ENCODE measurements at places on chromosomes 5 and 9.
A peak's percentile ranks its signal among the peaks of the same experiment; 100 is the strongest.

- no peak for DNase-seq
Observed at GRCh38 chr5:57468481-57469163, 14.0 kb downstream of the ACTBL2 start.

- DNase-seq, result no peak
Observed at GRCh38 chr5:114857941-114858551, 311.7 kb downstream of the TRIM36 start.

DNA sequence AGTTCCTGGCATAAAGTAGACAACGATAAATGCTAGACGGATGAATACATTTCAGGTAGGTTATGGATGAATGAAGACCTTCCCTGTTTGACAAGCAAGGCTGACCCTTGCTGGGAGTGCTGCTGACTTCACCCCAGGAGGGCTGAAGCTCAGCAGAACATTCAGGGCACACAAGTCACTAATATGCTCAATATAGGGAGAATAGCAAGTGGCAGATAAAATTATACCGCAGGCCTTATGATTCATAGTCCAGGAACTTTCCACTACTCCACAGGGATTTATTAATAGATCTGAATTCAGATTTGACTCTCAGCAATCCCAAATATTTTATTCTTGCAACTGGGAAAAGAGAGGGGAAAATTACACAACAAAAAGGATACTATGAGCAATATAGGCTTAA, 38.2 kb upstream of the GRAMD2B start:
- DNase-seq, result no peak

GRCh38 chr5:141491323-141492167, 2.7 kb downstream of the PCDHGC5 start:
- no peak for DNase-seq

- DNase-seq, result no peak
Observed at GRCh38 chr5:175542966-175543235, 64.5 kb downstream of the SFXN1 start.

DNA sequence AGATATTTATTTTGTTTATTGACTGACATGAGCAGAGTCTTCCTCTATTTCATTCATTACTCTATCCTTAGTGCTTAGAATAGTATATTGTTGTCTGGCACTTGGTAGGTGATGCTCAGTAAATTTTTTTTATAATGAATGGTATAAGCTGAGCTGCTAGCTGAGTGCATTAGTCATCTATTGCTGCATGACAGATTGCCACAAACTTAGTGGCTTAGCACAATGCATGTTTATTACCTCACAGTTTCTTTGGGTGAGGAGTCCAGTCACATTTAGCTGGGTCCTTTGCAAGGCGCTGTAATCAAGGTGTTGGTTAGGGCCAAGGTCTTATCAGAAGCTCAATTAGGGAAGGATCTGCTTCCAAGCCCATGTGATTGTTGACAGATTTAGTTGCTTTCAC, 23.1 kb downstream of the SMAD5 start:
- no peak for DNase-seq

- no peak for DNase-seq
Observed at GRCh38 chr5:169218861-169219260, 82.1 kb downstream of the SLIT3 start.

- no peak for DNase-seq
Observed at GRCh38 chr9:84941792-84942191, 272.3 kb downstream of the NTRK2 start.

DNA sequence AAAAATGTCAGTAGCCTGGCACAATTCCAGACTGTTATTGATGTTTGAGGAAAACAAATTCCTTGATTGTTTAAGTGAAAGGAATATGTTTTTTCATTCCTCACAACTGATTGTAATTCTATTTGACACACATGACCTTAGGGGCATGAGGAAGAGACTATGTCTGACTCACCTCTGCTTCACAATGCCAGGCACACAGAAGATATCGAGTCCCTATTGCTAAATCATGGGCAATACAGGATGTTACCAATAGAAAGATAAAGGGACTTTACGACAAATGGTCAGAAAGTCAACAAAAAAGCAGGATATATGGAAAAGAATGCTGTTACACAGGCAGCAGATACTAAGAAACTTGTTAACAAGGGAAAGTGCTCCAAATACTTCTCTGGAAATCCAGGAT, 1903.5 kb downstream of the EFNA5 start:
- no peak for DNase-seq

GRCh38 chr5:87081511-87082372, 185.9 kb upstream of the RASA1 start:
- DNase-seq, result peak; percentile 8

DNA sequence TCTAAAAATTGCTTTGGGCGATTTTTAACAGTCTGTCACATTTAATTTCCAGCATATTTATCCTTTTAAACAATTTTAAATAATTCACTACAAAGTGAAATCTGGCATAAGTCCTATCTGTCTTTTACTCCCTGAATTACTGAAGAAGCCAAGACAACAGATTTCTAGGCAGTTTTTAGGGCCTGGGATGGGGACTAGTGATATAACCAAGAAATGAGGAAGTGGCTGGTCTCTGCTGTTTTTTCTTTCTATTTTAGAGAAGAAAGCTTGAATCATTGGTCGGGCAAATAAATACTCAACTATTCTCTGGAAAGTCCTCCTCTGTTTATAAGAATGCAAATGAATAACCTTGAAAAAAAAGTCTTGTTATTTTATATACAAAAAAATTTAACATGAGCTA, 79.7 kb upstream of the SSBP2 start:
- DNase-seq, result no peak

DNA sequence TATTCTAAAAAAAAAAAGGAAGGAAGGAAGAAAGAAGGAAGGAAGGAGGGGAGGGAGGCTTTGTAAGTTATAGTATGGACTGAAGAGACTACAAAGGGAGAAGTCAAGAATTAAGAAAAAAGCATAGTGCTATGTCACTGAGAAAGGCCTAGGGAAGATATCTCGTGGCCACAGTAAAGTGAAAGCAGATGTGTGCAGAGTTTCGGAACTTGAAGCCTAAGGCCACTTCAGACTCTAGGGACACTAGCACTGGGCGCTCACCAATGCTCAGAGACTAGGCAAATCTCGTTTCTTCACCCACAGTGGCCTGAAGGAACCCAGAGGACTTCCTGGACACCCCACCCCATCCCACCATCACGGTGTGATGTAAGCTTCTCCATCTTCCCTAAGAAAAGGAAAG, 181.4 kb upstream of the TRPM3 start:
- no peak for DNase-seq

DNA sequence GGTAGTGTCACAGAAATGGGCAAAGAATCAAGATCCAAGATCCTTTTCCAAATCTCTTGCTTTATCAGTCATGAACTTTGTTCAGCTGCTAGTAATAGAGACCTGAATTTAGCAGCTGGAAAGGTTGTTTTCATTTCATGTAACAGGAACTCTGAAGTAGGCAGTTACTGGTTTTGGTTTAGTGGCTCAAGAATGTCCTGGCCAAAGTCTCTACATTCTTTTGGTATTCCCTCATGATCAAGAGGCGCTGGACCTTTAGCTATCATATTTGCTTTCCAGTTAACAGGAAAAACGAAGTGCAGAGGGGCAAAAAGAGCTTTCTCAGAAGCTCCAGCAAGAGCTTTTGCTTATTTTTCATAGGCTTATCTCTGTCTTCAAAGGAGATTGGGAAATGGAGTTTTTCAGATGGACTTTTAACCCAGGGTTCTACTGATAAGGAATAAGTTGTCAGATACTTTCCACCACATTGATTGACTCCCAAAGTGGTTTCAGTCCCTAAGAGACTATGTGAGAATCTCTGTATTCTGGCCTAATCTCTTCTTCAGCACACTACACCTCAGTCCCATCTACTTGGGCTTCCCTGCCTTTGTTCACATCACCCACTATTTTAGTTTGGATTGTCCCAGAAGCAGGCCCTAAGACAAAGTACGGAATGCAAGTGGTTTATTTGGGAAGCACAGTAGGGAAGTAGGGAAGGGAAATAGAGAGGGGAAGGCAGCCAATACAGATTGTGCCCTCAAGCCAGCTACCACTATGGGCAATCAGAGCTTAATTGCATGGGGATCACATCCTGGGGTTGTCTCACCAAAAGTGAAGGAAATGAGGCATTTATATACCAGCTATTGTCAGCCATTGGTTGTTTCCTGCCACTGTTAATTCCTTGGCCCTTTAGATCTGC, 359.3 kb downstream of the LRRC70 start:
- DNase-seq, result no peak

- DNase-seq, result no peak
Observed at GRCh38 chr5:110956280-110956912, 115.1 kb upstream of the TSLP start.

- DNase-seq, result no peak
Observed at GRCh38 chr5:37823433-37824152, 16.2 kb downstream of the GDNF start.

DNA sequence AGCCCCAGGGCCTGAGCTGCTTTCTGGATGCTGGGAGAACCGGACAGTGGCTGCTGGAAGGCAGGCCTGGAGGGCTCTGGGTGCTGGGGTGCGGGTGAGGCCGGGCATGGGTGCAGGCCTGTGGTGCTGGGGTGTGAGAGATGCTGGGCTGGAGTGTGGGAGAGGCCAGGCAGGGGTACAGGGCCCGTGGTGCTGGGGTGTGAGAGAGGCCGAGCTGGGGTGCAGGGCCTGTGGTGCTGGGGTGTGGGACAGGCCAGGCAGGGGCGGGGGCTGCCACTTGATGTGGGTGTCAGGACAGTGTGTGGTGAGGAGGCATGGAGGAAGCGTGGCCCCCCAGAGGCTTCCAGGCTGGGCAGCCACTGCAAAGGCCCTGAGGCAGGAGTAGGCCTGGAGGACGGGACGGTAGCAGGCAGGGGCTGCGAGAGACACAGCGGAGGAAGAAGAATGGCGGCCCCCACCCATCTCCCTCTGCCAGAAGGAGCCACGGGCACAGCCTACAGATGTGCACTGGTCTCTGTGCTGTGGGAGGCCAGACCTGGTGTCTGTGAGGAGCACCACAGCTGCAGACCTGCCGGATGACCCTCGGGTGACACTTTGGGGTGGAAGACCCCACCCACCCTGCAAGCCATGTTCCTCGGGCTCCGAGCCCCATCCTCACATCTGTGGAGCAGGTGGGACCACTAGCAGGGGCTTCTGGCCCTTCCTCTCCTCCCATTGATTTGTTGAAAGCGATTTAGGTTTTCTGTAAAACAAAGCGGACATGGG, 9.3 kb downstream of the NKD2 start:
- DNase-seq, result no peak

DNA sequence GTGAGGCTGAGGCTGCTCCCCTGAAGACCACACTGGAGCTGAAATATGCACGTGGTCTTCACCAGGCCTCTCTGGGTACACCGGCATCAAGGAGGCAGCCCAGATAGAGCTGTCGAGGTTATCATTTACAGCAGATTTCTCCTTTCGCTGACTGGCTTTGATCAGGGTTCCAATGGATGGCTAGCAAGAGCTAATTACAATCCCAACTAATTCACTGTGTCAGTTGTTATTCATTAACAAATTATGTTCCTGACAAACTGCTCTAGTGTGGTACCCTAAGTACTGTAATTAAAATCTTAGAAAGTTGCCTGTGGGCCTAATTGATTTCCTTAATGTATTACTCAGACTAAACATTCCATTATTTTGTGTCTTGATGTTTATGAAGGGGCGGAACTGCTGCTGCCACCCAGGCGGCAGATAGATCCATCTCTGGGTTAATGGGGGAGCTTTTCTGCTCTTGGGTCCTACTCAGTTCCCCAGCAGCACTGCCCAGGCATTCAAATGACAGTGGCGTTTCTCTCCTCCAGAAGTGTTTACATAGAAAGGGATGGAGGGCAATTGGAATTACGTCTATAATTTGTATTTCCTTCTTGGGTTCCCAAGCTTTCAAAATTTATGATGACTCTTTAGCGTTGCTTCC, 71.7 kb upstream of the RAD23B start:
- DNase-seq, result no peak

DNA sequence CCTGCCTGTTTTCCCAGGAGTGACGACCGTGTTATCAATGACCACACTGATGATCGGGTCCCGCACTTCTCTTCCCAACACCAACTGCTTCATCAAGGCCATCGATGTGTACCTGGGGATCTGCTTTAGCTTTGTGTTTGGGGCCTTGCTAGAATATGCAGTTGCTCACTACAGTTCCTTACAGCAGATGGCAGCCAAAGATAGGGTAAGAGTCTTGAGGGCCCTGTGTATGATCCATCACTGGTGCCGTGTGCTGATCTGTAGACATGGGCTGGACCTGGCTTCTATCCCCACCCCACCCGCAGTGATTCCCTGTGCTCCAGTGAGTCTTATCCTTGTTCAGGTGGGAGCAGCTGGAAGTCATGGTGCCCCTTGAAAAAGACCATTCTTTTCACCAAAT, 26.0 kb downstream of the GABRP start:
- DNase-seq, result no peak

GRCh38 chr5:75363111-75363510, 26.1 kb downstream of the HMGCR start:
- no peak for DNase-seq

- DNase-seq, result no peak
Observed at GRCh38 chr5:160978944-160979343, 126.9 kb upstream of the ATP10B start.

DNA sequence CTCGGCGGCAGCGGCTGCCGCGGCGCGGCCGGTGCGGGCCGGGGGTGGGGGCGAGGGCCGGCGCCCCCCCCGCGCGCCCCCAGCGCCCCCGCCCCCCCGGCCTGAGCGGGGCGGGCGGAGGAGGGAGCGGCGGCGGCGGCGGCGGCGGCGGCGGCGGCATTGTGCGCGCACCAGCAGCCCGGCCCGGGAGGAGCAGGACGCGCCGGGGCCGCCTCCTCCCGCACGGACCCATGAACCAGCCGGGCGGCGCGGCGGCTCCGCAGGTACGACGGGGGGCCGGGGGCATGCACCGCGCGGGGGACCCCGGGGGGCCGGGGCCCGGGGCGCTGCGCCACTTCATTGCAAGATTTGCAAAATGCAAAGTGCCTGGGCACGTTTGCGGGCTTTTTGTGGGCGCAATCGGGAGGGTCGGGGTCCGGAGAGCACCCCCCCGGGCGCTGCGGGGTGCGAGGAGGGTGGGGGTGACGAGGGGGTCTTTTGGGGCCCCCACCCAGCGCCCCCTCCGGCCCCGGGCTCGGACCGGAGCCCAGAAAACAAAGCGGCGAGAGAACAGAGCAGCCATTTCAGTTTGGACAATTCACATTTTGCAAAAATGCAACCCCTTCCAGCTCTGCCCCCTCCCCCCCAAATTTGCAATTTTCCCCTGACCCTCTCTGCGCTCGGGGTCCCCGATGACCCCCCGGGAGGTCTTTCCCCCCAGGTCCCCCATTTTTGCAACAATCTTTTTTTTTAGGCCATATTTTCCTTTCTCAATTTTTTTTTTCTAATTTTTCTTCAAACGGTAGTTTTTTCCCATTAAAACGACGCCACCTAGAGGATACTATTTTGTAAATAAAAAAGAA, at the start of gene ZNF618:
ZNF618 (plus strand) TSS at position 159 of the 842 bp plus-strand sequence; CDS start at position 231, 72 bp downstream.
- DNase-seq, result no peak

GRCh38 chr5:28574606-28575005, 1536.2 kb upstream of the CDH9 start:
- no peak for DNase-seq

DNA sequence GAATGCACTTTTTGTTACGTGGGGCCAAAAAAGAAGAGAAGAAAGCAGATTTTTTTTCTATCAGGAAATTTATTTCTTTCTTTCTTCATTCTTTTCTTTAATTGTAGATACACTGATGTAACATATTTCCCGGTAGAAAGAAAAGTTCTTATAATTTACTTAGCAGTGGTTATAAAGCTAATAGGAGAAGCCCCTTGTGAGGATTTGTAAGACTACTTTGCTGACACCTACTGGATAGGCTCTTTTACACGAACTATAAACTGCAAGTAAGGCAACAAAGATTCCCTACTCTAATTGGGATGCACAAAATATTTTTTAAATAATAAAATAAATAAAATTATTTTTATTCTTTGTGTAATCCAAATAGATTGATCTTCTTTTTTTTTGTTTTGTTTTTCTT, 284.4 kb downstream of the DNAH5 start:
- no peak for DNase-seq

- DNase-seq, result no peak
Observed at GRCh38 chr9:119639287-119639955, 270.2 kb upstream of the BRINP1 start.
